Cerebellum (tissue), 4 donors: ENCODE measurements at places on chromosomes 12 and 14. TPM values are rescaled to one million over a fixed set of nuclear protein-coding genes. Genes with fewer than 3 reads are reported as not detected.

The GPR65 gene
- 0.18 TPM for total RNA-seq

The PPP4R3A gene
- 98.6 TPM for total RNA-seq

The CCDC197 gene
- total RNA-seq = not detected

The FSCB gene
- total RNA-seq = 0.18 TPM

The LTB4R gene
- total RNA-seq = 3.5 TPM

The POTEM gene
- total RNA-seq = not detected

The ABCD2 gene
- total RNA-seq = 3.5 TPM

The SIRT4 gene
- total RNA-seq = 2.5 TPM

The TDRD9 gene
- total RNA-seq = 2.4 TPM

The ADCY4 gene
- total RNA-seq = 5.2 TPM

The HSPB8 gene
- 1.3 TPM for total RNA-seq

The MIP gene
- not detected for total RNA-seq

The PMCH gene
- not detected for total RNA-seq

The TROAP gene
- total RNA-seq = 6.7 TPM

The TAS2R19 gene
- total RNA-seq = 26.3 TPM

The SSPN gene
- total RNA-seq = 7.3 TPM

The CMKLR1 gene
- total RNA-seq = 1.6 TPM

The LIMA1 gene
- total RNA-seq = 16.2 TPM

The ART4 gene
- 0.09 TPM for total RNA-seq

The CYP46A1 gene
- 6.1 TPM for total RNA-seq

The CDH24 gene
- total RNA-seq = 17.5 TPM

The CCDC184 gene
- total RNA-seq = 7.8 TPM

The HOXC12 gene
- total RNA-seq = not detected

The LYZ gene
- 6.4 TPM for total RNA-seq

The TEDC1 gene
- total RNA-seq = 6.8 TPM

The ZNF140 gene
- total RNA-seq = 47.7 TPM

The COX8C gene
- total RNA-seq = not detected

The PTCSC3 gene
- total RNA-seq = not detected

The OLR1 gene
- total RNA-seq = 4.8 TPM

The CLEC6A gene
- total RNA-seq = not detected

The SLC8A3 gene
- 18.9 TPM for total RNA-seq

The NGB gene
- total RNA-seq = 1.5 TPM
